ENCODE measurements at places on chromosomes 13 and 19. TPM values are rescaled to one million over a fixed set of nuclear protein-coding genes. Genes with fewer than 3 reads are reported as not detected.

PRPF31 gene
- polyA plus RNA-seq: 65.4 TPM

CGB8 gene
- 0.47 TPM for polyA plus RNA-seq

METTL21C gene
- polyA plus RNA-seq: not detected

- no peak overlapping the region for H3K4me3 ChIP-seq
- peak; percentile 33 for DNase-seq
- H3K27ac ChIP-seq: no peak overlapping the region
- H3K36me3 ChIP-seq: no peaks in the 10 kb centered on the region
- no peaks in the 10 kb centered on the region for H3K27me3 ChIP-seq
These were observed 30.4 kb upstream of the SLC1A5 start for GRCh38 chr19:46818812-46819211.

GRCh38 chr13:109743706-109744453 is 42.5 kb downstream of the IRS2 start:
- peaks cover 3% of the 10 kb centered on the region for H3K4me1 ChIP-seq
- no peak overlapping the region for H3K27ac ChIP-seq
- H3K4me3 ChIP-seq: no peak overlapping the region
- no peaks in the 10 kb centered on the region for H3K36me3 ChIP-seq
- DNase-seq: peak; percentile 78

- no peak for DNase-seq
- H3K36me3 ChIP-seq: peaks cover 62% of the 10 kb centered on the region
- no peak overlapping the region for H3K4me3 ChIP-seq
- no peaks in the 10 kb centered on the region for H3K27me3 ChIP-seq
- H3K27ac ChIP-seq: no peak overlapping the region
These were observed 6.9 kb downstream of the FXYD5 start for GRCh38 chr19:35161434-35161743.

DNA sequence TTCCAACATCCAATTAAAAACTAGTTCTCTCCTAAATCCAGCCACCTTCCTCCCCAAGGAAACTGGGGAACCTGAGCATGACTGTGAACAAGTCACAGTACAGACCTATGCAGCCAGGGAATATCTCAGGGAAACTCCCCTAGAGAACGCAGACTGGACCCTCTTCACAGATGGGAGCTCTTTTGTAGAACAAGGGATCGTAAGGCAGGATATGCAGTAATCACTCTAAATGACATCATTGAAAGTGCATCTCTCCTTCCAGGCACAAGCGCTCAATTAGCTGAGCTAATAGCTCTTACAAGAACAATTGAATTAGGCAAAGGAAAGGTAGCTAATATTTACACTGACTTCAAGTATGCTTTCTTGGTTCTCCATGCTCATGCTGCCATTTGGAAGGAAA is 1331.7 kb downstream of the UQCRFS1 start:
- H3K4me1 ChIP-seq: no peaks in the 10 kb centered on the region
- no peaks in the 10 kb centered on the region for H3K27me3 ChIP-seq
- no peak overlapping the region for H3K27ac ChIP-seq

GRCh38 chr19:5718579-5719273 is 1.2 kb downstream of the LONP1 start:
- peak; percentile 91 for DNase-seq
- peak overlapping the region; percentile 74 for H3K27ac ChIP-seq
- H3K36me3 ChIP-seq: peaks cover 9% of the 10 kb centered on the region

DNA sequence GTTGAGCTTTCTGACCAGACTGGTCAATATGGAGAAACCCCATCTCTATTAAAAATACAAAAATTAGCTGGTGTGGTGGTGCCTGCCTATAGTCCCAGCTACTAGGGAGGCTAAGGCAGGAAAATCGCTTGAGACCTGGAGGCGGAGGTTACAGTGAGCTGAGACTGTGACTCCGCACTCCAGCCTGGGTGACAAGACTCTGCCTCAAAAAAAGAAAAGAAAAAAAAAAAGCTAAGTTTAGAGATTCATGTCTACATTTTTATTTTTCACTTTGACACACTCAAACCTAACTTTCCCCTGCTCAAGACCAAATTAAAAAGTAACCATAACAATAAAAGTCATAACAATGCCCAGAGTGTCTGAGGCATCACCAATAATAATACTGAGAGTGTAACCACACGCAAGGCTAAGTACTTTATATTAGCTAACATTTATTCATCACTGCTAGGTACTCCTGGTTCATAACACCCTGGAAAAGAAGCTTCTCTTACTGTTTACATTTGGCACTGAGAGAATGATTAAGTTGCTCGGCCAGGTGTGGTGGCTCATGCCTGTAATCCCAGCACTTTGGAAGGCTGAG is 5.7 kb downstream of the IRGC start:
- H3K4me1 ChIP-seq: no peaks in the 10 kb centered on the region
- H3K27ac ChIP-seq: no peak overlapping the region
- no peak for DNase-seq

DNA sequence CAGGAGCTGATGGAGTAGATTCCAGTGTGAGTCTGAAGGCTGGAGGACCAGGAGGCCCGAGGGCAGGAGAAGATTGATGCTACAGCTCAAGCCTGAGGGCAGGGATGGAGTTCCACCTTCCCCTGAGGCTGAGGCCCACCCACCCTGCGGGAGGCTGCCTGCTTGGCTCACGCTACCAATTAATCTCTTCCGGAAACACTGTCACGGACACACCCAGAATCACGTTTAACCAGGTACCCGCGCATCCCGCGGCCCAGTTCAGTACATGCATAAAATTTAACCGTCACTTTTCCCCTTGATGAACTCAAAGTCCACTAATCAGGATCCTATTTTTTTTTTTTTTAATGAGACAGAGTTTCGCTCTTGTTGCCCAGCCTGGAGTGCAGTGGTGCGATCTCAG is 5.2 kb upstream of the ZNF628 start:
- H3K4me3 ChIP-seq: no peak overlapping the region
- H3K27me3 ChIP-seq: no peaks in the 10 kb centered on the region
- no peak for DNase-seq
- no peak overlapping the region for H3K27ac ChIP-seq
- peaks cover 12% of the 10 kb centered on the region for H3K4me1 ChIP-seq

DNA sequence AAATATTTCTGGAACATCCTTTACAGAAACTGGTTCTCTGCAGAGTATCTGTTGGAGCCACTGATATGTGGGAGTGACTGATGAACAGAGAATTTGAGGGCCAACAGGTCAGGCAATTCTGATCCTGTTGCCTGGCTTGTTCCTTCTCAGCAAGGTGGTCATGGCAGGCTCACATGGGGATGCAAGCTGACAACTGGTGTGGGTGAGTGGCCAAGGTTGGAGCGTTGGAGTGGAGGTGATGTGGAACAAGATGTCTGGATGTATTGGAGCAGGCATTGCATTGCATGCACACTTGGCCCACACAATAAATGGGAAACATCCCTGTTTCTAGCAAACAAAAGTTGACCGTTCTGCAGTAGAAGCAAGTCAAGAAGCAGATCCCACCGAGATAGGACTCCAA is 380.7 kb downstream of the ZNF536 start:
- no peak overlapping the region for H3K27ac ChIP-seq
- DNase-seq: no peak
- no peaks in the 10 kb centered on the region for H3K4me1 ChIP-seq
- H3K4me3 ChIP-seq: no peak overlapping the region
- H3K27me3 ChIP-seq: no peaks in the 10 kb centered on the region

DNA sequence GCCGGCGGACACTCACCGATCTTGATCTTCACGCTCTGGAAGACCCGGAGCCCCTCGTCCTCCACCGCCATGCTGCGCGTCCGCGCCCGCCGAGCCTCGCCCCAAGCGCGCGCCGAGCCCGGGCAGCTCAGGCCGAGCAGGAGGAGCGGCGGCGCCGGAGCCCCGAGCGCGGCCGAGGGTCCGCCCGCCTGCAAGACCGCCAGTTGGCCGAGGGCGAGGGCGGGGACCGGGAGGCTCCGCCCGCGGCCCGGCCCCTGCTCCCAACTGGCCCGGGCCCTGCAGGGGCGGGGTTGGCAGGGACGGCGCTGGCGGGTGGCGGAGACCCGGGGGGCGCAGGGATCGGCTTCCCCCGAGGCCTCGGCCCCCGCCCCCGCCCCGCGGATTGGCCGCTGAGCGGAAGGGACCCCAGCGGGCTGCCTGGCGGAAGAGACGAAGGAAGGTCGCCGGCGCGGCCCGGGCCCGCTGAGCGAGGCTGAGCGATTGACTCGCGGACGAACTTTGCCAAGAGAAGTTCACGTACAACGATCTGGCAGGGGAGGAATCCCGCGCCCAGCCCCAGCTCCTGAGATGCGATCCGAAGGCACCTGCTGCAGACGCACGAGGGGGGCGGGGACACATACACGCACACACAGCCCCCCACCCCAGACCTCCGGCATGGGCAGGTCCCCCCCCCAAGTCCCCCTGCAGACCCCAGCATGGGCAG is at the start of gene RASA3:
Gene RASA3, minus strand, starts transcription at position 205 of the 703 bp plus-strand sequence. Its CDS starts 134 bp downstream, at position 71.
- peak within 1 kb of the TSS; percentile 93 for H3K4me3 ChIP-seq
- 0 out of 2 replicates have a peak, but pooled peaks cover 2% of the 10 kb centered on the region for H3K36me3 ChIP-seq
- peak within 1 kb of the TSS; percentile 95 for H3K27ac ChIP-seq
- DNase-seq: peak; percentile 79
- no peaks in the 10 kb centered on the region for H3K27me3 ChIP-seq
- H3K4me1 ChIP-seq: peaks cover 20% of the 10 kb centered on the region

- H3K4me3 ChIP-seq: no peak within 1 kb of the TSS
- H3K4me1 ChIP-seq: no peaks in the 10 kb centered on the region
- peaks cover 27% of the 10 kb centered on the region for H3K27me3 ChIP-seq
- H3K36me3 ChIP-seq: no peaks in the 10 kb centered on the region
- no peak within 1 kb of the TSS for H3K27ac ChIP-seq
- no peak for DNase-seq
These were observed at the start of gene CD177 for GRCh38 chr19:43353606-43354304. Gene CD177, plus strand, starts transcription at chr19:43353686. Its CDS starts 29 bp downstream, at chr19:43353715.

GRCh38 chr13:97116754-97117153 is 105.4 kb upstream of the MBNL2 start:
- no peak overlapping the region for H3K27ac ChIP-seq
- H3K36me3 ChIP-seq: no peaks in the 10 kb centered on the region
- peaks cover 31% of the 10 kb centered on the region for H3K4me1 ChIP-seq
- DNase-seq: peak; percentile 65
- no peaks in the 10 kb centered on the region for H3K27me3 ChIP-seq
- H3K4me3 ChIP-seq: no peak overlapping the region

- no peak overlapping the region for H3K4me3 ChIP-seq
- no peaks in the 10 kb centered on the region for H3K36me3 ChIP-seq
- DNase-seq: peak; percentile 91
- H3K27ac ChIP-seq: no peak overlapping the region
- H3K27me3 ChIP-seq: no peaks in the 10 kb centered on the region
These were observed 299.7 kb downstream of the DLEU7 start for GRCh38 chr13:50543782-50544181.

GRCh38 chr13:114056205-114057013 is 76.0 kb downstream of the RASA3 start:
- no peak overlapping the region for H3K4me3 ChIP-seq
- DNase-seq: no peak
- H3K27ac ChIP-seq: no peak overlapping the region
- H3K4me1 ChIP-seq: peaks cover 9% of the 10 kb centered on the region
- H3K36me3 ChIP-seq: peaks cover 38% of the 10 kb centered on the region

GRCh38 chr13:60716313-60716712 is 319.3 kb downstream of the TDRD3 start:
- DNase-seq: no peak
- H3K27ac ChIP-seq: no peak overlapping the region
- no peaks in the 10 kb centered on the region for H3K27me3 ChIP-seq
- H3K36me3 ChIP-seq: no peaks in the 10 kb centered on the region

DNA sequence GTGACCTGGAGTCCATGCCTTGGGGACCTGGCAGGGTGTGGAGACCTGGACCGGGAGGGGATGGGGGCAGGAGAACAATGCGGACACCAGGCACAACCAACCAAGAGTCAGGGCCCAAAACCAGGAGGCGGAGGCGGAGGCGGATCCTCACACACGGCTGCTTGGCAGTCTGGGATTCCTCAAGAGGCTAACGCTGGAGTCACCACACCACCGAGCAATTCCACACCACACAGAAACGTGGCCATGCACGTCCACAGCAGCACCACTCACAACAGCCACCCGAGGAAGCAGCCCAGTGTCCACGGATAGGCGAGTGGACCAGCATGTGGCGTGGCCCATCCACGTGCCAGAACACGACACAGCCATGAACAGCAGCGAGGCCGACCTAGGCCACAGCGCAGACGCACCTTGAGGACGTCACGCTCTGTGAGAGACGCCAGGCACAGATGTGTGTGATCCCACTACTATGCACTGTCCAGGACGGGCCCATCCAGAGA is 17.7 kb downstream of the SBNO2 start:
- no peak overlapping the region for H3K4me3 ChIP-seq
- H3K4me1 ChIP-seq: peaks cover 18% of the 10 kb centered on the region

- no peak for DNase-seq
- no peaks in the 10 kb centered on the region for H3K27me3 ChIP-seq
- H3K4me3 ChIP-seq: no peak overlapping the region
- H3K4me1 ChIP-seq: no peaks in the 10 kb centered on the region
- no peak overlapping the region for H3K27ac ChIP-seq
- no peaks in the 10 kb centered on the region for H3K36me3 ChIP-seq
These were observed 747.2 kb downstream of the DIAPH3 start for GRCh38 chr13:59416561-59416960.

- no peaks in the 10 kb centered on the region for H3K27me3 ChIP-seq
- peak; percentile 23 for DNase-seq
- H3K36me3 ChIP-seq: no peaks in the 10 kb centered on the region
- no peak overlapping the region for H3K27ac ChIP-seq
These were observed 113.3 kb upstream of the KL start for GRCh38 chr13:32902874-32903273.

DNA sequence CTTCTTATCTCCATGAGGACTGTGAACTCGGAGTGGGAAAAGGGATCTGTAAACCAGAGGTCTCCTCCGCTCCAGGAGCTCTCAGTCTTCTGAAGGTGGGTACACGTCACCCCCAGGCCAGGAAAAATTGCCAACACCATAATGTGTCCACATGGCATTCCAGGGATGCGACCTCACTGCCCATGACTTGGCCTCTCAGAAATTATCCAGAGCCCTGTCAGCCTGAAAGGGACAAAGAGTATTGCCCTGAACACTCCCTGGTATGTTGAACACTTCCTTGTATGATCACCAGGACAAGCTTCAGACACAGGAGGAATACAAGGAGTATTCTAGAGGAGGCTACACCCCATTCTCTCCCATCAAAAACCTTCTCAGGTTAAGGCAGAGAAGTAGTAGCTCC is 81.0 kb upstream of the SLC7A1 start:
- no peaks in the 10 kb centered on the region for H3K36me3 ChIP-seq
- H3K4me3 ChIP-seq: no peak overlapping the region
- DNase-seq: peak; percentile 29
- H3K27ac ChIP-seq: no peak overlapping the region
- peaks cover 5% of the 10 kb centered on the region for H3K27me3 ChIP-seq
